ENCODE measurements at places on chromosomes 5 and 9.

GRCh38 chr5:102596951-102597350 lies 98.2 kb upstream of the SLCO6A1 start:
- DNase-seq: no peak

DNA sequence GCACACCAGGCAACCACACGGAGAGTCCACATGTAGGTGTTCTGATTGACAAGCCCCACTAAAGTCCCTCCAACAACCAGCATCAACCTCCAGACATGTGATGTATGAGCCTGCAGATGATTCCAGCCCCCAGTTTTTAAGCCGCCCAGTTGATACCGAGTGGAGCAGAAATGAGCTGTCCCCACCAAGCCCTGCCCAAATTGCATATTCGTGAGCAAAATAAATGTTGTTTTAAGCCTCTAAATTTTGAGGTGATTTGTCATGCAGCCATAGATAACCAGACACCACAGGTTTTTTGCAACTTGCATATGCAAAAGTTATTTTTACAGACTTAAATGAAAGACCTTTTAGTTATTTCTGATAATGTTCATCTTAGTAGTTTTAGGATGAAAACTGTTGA lies 187.7 kb downstream of the PIK3R1 start:
- DNase-seq: no peak

- no peak for DNase-seq
Measured at GRCh38 chr5:171871711-171872110, 86.1 kb downstream of the SMIM23 start.

GRCh38 chr5:14408969-14409586 lies 172.5 kb upstream of the OTULINL start:
- no peak for DNase-seq

- DNase-seq: no peak
Measured at GRCh38 chr5:132074091-132074771, 642 bp downstream of the CSF2 start.

DNA sequence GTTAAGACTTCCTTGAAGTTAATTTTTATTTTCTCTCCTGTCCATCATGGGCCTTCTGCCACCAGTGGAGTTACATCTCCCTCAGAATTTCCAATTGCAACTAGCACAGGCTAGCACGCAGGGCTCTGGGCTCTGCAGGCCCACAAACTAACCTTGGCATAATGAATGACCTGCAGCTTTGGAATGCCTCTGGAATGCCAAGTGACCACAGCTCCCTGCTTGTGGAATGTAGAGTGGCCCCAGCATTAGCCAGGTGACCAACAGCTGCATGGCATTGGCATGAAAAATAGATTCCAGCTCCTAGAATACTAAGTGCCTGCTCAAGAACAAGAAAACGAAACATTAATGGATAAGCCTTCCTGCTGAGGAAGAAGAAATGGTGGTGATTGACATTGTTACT lies 726.1 kb downstream of the BRINP1 start:
- DNase-seq: no peak

DNA sequence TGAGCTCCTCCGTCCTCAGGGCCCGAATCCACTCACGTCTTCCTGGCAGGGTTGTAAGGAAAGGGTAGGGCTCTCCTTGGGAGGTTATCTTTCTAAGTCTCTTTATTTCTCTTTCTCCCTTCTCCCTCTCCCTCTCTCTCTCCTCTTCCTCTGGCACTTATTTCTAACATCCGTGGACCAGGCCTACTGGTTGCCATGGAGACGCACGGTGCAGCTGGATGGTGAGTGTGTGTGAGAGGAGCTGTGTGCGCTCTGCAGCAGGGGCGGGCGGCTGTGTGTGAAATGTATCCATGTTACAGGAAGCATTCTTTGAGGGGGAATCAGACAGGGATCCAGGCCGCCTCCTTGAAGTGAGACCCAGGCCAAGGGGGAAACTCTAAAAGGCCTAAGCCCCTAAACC lies 32.2 kb downstream of the PCDH1 start:
- no peak for DNase-seq

- peak; percentile 53 for DNase-seq
Measured at GRCh38 chr9:124040935-124041816, 29.6 kb downstream of the LHX2 start.

GRCh38 chr5:172939071-172939470 lies 20.2 kb upstream of the RPL26L1 start:
- no peak for DNase-seq

- no peak for DNase-seq
Measured at GRCh38 chr5:1207555-1207954, 6.2 kb downstream of the SLC6A19 start.

GRCh38 chr5:3392306-3392939 lies 203.2 kb upstream of the IRX1 start:
- no peak for DNase-seq

GRCh38 chr5:122067390-122067789 lies 10.7 kb downstream of the LOX start:
- no peak for DNase-seq

DNA sequence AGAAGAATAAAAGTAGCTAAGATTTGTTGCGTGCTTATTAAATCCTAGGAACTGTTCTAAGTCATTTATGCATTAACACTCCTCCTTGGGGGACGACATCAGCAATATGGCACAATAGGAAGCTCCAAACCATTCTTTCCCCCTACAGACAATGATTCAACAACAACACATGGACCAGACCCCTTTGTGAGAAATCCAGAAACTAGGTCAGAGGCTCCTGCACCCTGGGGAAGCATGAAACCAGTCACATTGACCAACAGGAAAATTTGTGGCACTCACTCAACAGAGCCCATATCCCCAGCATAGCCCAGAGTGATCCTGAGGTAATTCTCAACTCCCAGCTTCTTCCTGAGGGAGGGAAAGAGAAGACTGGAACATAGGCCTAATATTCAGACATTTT lies 294.4 kb downstream of the HINT1 start:
- DNase-seq: no peak

DNA sequence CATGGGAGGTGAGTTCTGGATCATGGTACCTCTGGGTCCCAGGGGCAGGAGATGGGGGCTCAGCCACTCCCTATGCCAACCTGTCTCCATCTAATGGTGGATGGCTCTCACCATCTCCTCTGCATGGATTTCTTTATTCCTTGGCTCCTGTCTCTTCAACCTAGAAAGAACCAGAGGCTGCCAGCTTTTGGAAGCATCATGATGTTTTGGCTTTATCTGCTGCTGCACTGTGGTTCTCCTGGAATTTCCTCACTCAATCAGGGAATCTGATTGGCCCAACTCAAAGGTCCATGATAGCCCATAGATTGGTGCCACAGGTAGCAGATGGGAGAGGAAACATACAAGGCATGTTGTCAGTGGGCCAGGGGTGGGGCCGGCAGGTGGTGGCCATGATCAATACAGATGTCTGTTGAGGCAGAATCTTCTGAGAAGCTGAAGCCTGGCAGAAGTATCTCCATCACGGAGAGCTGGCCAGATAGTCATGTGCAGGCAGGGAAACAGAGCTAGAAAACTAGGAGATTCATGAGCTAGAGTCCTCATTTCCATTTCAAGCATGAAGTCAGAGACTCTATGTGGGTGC lies 158.2 kb downstream of the MACROH2A1 start:
- DNase-seq: no peak

DNA sequence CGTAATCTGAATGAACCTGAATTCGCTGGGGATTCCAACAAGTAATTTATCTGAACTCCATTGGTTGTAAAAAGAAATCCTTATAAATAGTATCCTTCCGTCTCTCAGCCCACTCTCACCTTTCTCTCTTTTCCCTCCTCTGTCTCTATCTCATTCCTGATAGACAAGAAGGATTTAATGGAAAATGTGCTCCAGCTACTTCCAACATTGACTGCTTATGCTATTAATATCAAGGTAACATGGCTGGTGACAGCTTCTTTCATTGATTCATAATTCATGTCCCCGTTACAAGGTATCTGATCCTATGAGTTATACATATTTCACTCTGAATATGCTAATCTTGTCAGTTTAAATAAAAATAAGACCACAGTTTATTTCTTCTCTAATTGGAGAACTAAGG lies 326.8 kb downstream of the RASEF start:
- DNase-seq: no peak

- DNase-seq: no peak
Measured at GRCh38 chr5:154046486-154046885, 7.7 kb downstream of the MFAP3 start.

DNA sequence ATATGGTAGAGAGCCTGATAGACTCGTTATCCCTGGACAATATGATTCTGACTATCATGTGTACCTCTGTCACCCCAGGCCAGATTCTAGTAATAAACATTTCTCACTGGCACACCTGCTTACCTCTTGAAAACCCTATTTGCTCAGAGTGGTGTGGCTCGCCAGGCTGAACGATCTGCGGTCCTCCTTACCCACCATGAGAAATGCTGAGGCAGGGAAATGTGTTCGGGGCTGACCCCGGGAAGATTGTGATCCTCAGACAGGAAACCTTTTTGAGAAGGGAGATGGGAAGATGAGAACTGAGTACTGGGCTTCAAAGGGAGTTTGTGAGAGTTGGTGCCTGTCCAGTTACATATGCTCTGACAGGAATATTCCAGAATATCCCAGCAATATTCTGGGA lies 10.7 kb upstream of the PRXL2C start:
- no peak for DNase-seq

GRCh38 chr9:6239048-6239461 lies 23.4 kb downstream of the IL33 start:
- DNase-seq: no peak

DNA sequence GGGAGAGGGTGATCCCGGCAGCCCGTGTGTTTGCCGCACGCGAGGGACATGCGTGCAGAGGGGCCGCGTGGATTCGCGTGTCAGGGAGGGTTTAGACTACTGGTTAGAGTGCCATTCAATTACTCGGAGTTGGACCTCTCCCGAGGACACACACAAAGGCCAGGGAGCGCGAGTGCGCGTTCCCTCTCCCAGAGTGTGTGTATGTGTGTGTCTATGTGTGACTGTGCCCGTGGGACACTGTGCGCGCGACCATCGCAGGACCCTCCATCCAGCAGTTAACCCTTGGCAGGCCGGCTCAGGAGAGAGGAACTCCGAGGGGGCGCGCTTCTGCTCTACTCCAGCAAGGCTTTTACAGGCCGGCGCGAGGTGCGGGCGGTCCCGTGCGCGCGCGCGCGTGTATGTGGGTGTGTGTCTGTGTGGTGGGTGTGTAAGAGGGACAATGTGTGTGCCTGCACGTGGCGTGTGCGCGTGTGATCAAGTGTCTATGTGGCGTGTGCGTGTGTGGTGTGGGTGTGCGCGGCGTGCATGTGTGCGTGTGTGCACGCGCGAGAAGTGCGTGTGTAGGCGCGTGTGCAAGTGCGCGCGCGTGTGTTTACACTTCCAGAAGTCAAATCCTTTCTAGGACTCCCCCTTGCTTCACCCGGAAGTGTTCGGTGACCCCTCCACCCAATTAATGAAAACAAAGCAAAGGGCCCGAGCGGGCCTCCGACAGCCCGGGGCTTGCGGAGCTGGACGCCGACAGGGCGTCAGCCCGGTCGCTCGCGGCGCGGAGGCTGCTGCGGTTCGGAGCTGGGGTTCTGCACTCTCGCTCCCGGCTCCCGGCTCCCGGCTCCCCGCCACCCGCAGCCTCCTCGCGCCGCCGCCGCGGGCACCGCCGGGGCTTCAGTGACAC lies 75.3 kb upstream of the TBCA start:
- DNase-seq: no peak

DNA sequence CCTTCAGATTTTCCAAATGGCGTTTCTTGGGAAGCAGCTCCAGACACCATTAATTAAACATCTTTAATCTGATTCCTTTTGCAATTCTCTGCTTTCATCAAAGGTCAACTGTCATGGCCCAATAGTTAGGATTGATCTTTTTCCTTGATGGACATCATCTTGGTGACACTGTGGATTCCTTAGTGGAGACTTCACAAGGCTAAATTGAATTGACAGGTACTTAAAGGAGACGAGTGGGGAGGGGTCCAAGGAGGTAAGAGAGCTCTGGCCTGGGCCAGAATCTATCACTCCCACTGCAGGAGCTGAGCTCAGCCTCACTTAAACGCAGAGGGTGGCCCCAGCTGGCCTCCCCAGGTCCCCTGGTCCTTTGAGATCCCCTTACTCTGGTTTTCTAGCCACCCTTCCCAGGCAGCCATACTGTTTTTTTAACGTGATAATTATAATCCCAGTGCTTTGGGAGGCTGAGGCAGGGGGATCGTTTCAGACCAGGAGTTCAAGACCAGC lies 9.9 kb upstream of the HMCN2 start:
- no peak for DNase-seq

DNA sequence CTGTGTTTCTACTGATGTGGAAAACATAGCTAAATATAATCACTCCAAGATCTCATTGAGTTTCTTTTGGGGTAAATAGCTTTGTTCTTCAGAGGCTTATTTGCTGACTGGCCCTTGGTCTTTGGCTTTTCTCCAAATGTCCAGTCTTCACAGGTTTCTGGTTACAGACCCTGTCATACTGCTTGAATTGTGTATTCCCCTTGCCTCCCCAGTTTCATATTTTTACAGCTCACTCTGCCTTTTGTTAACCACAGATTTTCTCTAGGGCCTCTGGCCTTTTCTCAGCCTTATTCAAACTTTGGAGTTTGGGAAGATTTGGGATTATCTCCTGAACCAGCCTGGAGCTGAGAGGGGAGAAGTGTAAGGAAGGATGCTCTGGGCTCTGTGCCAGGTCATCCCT lies 23.9 kb downstream of the ISOC1 start:
- DNase-seq: no peak

DNA sequence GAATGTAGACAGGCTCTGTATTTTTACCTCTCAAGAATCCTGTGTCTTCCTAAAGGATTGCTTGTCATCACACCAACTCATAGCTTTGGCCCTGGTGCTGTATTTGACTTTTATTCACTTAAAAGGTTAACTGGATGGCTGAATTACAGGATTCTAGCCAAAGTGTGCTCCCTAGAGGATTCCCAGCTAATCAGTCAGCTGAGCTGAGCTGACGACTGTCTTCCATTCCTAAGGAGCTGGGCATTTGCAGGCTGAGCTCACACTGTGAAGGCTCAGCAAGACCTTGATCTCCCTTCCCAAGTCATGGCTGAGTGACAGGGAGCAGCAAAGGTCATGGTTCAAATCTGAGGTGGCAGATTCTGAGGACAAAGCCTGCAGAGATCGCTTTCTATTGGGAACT lies 59.0 kb upstream of the PALM2AKAP2 start:
- DNase-seq: no peak

DNA sequence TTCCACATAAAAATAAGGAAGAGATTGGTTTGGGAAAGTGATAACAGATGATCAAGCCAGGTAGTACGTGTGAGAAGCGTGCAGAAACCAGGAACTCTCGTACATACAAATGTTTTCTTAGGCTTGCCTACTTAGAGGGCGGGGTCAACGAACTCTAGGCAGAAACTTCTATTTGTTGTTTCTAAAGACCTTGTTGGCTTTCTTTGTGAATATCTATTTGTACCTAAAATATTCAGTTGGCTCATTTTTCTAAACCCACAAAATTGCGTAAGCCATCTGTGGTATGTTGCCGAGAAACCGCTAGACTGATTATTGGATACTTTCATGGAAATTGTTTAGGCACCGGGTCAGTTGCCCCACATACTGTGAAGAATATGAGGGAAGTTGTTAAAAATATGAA lies 458.5 kb downstream of the MAT2B start:
- no peak for DNase-seq

Measured in NCI-H1930 (cell line).